ENCODE measurements at places on chromosomes 2 and 18. TPM values are rescaled to one million over a fixed set of nuclear protein-coding genes. Genes with fewer than 3 reads are reported as not detected.

Gene KDSR
- 41.4 TPM for total RNA-seq

Gene FHOD3
- not detected for total RNA-seq

Gene RFX8
- 2.0 TPM for total RNA-seq

Gene MYO7B
- total RNA-seq = 0.14 TPM

Gene FAM161A
- 4.1 TPM for total RNA-seq

Gene DQX1
- total RNA-seq = 0.13 TPM

Gene ANO7
- 1.7 TPM for total RNA-seq

All from thoracic aorta endothelial cell (primary cell).